Neuronal stem cell (in vitro differentiated cells): ENCODE measurements at places on chromosomes 13 and 19.

DNA sequence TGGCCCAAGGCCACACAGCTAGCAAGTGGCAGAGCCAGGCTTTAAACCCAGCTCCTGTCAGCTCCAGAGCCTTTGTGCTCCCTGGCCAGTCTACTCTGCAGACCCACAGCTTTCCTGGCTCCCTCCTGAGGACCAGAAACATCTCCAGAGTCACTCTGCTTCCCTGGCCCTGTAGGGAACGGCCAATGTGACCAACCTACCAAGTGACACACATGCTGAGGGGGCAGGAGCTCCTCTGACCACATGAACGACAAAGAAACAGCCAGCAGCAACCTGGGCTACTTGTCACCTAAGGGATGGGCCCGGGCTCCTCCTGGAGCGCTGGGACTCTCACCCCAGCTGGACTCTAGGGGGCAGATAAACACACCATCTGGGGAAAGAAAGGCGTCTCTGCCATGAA is 19.3 kb downstream of the PEG3 start:
- no peaks in the 10 kb centered on the region for H3K27me3 ChIP-seq
- H3K27ac ChIP-seq, result no peak overlapping the region
- peaks cover 43% of the 10 kb centered on the region for H3K36me3 ChIP-seq
- peaks cover 3% of the 10 kb centered on the region for H3K4me1 ChIP-seq
- H3K4me3 ChIP-seq, result no peak overlapping the region
- no peak for DNase-seq

DNA sequence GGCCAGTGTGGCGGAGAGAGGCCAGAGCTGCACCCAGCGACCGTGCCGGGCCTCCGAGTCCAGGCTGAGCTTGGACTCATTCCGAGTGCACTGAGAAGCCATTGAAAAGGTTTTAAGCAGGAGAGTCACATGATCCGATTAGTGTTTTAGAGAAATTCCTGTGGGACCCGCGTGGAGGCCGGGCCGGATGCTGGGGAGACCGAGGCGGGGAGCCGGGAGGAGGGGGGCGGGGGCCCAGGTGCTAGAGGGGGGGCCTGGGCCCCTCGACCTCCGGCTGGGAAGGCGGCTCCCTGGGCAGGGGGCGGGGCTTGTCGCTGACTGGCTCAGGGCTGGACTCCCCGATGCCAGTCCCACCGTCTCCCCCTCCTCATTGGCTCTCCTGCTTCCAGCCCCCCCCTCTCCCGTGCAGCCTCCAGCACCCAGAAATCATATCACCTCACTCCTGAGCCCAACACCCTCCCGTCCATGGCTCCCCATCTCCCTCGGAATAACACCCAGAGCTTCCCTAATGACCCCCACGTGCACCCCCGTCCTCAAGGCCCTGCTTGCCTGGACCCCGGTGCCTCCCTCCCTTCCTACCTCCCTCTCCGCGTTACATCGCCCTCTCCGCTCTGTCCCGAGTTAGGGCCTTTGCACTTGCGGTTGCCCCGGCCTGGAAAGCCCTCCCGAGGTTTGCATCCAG is 5.2 kb upstream of the ZNF579 start:
- no peaks in the 10 kb centered on the region for H3K36me3 ChIP-seq
- H3K4me3 ChIP-seq, result peak overlapping the region; percentile 9
- DNase-seq, result peak; percentile 84
- peaks cover 15% of the 10 kb centered on the region for H3K4me1 ChIP-seq
- peak overlapping the region; percentile 98 for H3K27ac ChIP-seq
- no peaks in the 10 kb centered on the region for H3K27me3 ChIP-seq

DNA sequence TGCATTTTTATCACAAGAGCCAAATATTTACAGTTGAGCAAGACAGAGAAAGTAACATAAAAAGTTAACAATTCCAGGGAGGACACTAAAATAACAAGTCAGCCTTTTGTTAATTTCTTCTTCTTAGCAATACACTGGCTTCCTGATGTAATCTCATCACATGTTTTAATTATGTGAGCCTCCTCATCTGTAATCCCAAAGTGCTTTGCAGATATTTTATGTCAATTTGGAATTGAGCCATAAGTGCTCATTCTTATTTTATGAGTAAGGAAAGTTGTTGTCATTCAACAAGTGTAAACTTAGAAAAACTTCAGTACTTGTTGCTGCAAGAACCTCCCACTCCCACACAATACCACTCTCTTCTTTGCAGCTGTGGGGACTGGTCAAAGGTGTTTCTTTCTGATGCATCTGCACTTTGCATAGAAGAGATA is 223.6 kb downstream of the GPC6 start:
- no peaks in the 10 kb centered on the region for H3K27me3 ChIP-seq
- no peak for DNase-seq
- no peaks in the 10 kb centered on the region for H3K36me3 ChIP-seq
- H3K27ac ChIP-seq, result no peak overlapping the region
- no peaks in the 10 kb centered on the region for H3K4me1 ChIP-seq

DNA sequence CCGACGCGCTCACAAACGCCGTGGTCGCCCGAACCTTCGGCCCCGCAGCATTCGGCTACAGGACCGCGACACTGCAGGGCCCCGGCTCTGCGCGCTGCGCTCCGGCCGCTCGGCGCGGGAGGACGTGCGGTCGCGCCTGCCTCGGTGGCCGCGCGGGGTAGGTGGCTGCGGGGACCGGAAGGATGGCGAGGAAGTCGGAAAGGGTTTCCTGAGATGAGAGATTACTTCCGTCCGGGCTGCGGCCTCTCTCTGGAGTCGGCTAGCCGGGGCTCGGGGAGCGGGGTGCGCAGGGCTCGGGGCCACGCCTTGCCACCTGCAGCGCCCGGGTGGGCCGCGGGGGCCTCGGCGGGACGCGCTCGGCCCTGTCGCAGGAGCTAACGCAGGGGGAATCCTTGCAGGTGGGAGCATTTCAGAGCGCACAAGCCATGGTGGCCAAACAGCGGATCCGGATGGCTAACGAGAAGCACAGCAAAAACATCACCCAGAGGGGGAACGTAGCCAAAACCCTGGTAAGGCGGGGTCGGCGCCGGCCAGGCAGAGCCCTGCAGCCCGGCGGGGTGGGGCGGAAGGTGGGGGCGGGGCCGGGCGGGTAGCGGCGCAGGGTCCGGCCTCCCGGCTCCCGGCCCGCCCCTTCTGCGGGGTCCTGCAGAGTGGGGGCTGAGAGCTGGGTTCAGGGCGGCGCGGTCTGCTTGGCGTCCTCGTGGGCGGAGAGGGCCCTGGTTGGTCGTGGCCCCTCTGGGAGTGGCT is at the start of gene SERP2:
Gene SERP2 (plus strand): TSS at position 224 of the 747 bp plus-strand sequence. CDS start 202 bp downstream, at position 426.
- peak; percentile 41 for DNase-seq
- H3K4me1 ChIP-seq, result no peaks in the 10 kb centered on the region
- H3K4me3 ChIP-seq, result peak within 1 kb of the TSS; percentile 84
- no peaks in the 10 kb centered on the region for H3K36me3 ChIP-seq
- H3K27ac ChIP-seq, result peak within 1 kb of the TSS; percentile 51

DNA sequence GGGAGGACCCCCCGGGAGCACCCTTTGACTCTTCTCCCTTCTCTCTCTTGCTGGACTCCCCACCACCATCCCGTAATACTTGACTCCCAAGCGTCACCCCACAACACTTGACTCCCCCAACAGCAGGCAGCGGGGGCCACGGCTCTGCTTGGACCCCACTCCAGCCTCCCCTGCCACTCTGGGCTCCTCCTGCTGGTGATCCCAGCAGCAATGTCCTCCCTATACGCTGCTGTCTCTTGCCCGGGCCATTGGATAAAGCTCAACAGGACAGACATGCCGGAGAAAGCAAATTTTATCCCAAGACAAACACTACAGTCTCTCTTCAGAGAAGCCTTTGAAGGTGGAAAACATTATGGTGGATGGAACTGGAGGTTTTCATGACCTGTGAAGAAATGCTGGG is 20.4 kb upstream of the AMER2 start:
- no peak overlapping the region for H3K27ac ChIP-seq
- H3K4me1 ChIP-seq, result no peaks in the 10 kb centered on the region
- no peak for DNase-seq
- no peaks in the 10 kb centered on the region for H3K36me3 ChIP-seq
- H3K4me3 ChIP-seq, result no peak overlapping the region

DNA sequence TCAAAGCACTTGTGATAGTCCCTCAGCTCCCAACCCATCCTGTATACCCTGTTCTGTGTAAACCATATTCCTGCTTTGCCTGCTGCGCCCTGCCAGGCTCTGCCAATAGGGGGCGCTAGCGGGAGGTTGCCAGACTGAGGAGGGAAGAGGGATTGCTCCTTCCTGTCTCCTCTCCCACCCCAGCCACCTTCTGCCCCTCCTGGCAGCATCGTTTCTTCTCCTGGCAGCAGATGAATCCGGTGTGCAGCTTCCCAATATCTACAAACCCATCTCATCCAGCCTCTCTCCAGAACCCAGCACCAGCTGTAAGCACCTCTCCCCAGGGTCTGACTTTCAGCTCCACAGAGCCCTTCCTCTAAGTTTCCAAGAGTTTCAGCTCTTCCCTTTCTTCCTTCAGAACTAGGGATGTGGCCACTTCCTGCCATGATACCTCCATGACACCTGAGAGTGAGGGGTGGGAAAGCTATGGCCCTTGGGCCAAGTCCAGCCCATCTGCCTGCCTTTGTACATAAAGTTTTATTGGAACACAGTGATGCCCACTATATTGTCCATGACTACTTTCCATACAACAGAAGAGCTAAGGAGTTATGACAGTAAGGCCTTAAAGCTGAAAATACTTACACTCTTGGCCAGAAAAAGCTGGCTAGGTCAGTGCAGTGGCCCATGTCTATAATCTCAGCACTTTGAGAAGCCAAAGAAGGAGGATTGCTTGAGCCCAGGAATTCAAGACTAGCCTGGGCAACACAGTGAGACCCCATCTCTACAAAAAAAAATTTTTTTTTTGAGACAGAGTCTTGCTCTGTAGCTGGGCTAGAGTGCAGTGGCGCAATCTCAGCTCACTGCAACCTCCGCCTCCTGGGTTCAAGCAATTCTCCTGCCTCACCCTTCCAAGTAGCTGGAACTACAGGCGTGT is 34.5 kb upstream of the ATP1A3 start:
- peak overlapping the region; percentile 33 for H3K4me3 ChIP-seq
- peaks cover 16% of the 10 kb centered on the region for H3K4me1 ChIP-seq
- no peaks in the 10 kb centered on the region for H3K27me3 ChIP-seq
- DNase-seq, result peak; percentile 33

DNA sequence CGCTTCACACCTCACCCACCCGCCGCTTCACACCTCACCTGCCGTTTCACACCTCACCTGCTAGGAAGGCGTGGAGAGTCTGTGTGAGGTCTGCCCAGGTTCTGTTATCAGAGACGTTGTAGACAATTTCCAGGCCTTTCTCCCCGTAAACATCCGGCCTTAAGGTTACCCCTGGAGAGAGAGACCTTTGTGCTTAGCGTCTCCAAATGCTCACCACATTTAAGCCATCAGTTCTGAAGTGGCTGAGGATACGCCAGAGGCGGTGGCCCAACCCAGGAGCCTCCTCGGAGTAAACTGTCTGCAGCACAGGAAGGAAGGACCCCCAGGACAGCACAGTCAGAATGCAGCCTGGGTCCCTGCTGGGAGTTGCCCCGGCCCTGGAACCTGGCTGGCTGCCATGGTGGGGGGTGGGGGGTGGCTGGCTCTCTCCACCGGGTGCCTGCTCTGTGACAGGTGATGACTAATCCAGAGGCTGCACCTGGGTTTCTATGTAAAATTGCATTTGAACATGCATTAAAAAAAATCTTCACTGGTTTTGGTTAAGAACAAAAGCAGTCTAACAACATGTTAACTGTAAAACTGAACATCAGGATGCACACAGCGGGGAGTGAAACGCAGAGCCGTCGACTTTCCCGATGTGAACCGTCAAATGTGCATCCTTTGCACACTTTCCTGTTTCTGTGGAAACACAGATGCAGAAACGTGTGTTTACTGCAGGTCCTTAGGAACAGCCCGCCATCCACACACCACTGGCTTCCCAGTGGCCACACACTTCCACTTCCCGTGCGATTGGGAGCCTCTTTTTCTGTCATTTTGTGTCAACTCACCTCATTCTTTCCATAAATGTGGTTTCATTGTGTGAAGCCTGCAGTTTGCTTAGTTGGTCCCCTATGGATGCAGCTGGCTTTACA is 4.5 kb downstream of the ATP4B start:
- H3K4me3 ChIP-seq, result no peak overlapping the region
- no peaks in the 10 kb centered on the region for H3K27me3 ChIP-seq
- no peak for DNase-seq
- no peaks in the 10 kb centered on the region for H3K36me3 ChIP-seq
- no peak overlapping the region for H3K27ac ChIP-seq
- peaks cover 7% of the 10 kb centered on the region for H3K4me1 ChIP-seq

DNA sequence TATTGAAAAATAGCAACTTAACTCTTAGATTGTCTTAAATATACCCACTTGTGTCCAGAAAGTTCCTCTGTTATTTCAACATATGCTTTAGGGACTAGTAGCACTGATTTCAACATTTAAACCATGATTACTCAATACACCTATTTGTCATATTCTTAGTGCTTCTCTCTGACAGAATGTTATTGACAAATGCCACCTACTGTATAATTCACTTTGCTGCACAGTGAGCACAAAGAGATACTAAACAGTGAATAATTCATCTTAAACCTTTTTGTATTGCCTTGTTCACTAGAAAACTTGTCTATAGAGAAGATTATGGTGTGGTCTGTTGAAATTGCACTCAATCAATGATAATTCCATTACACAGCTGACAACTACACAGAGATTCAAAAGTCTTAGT is 692.6 kb downstream of the PCDH17 start:
- H3K27me3 ChIP-seq, result no peaks in the 10 kb centered on the region
- DNase-seq, result no peak
- no peak overlapping the region for H3K4me3 ChIP-seq
- no peak overlapping the region for H3K27ac ChIP-seq

GRCh38 chr19:20318616-20319015 is 151.6 kb downstream of the ZNF486 start:
- no peak overlapping the region for H3K27ac ChIP-seq
- no peaks in the 10 kb centered on the region for H3K27me3 ChIP-seq
- no peak overlapping the region for H3K4me3 ChIP-seq
- no peaks in the 10 kb centered on the region for H3K36me3 ChIP-seq
- no peaks in the 10 kb centered on the region for H3K4me1 ChIP-seq

GRCh38 chr19:55131421-55131820 is 14.0 kb upstream of the PPP1R12C start:
- H3K27me3 ChIP-seq, result no peaks in the 10 kb centered on the region
- H3K36me3 ChIP-seq, result peaks cover 2% of the 10 kb centered on the region
- DNase-seq, result no peak
- no peak overlapping the region for H3K4me3 ChIP-seq
- no peak overlapping the region for H3K27ac ChIP-seq

DNA sequence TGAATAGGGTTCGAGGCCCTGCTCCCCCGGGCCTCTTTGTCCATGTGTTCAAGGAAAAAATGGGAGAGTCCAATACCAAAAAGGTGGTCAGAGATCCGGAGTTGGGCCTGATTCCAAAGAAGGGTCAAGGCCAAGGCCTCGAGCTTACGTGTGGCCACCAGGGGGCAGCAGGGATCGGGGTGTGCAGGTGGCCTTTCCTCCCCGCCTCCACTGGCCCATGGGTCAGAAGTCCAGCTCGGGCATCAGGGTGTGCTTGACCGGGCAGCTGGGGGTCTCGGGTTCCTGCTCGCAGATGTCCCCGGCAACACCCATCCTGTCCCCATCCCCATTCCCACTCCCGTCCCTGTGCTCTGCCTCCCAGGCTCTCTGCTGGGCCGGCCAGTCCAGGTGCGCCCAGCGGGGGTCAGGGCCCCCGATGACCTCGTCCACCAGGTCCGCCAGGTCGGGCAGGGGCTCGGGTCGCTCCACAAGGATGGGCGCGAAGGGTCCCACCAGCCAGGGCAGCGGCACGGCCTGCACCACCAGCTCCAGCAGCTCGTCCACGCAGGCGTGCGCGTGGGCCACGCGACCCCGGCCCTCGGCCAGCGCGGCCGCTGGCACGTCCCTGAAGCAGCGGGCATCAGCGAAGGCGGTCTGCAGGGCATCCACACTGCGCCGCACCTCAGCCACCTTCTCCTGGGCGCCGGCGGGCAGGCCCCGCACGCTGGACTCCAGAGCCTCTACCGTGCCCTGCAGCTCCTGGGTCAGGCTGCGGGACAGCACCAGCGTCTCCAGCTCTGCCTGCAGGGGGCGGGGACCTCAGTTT is 5.2 kb upstream of the PLIN4 start:
- no peak overlapping the region for H3K4me3 ChIP-seq
- no peak for DNase-seq
- H3K27ac ChIP-seq, result no peak overlapping the region
- no peaks in the 10 kb centered on the region for H3K4me1 ChIP-seq
